ENCODE measurements at places on chromosomes 6 and 20. TPM values are rescaled to one million over a fixed set of nuclear protein-coding genes. Genes with fewer than 3 reads are reported as not detected.

DNA sequence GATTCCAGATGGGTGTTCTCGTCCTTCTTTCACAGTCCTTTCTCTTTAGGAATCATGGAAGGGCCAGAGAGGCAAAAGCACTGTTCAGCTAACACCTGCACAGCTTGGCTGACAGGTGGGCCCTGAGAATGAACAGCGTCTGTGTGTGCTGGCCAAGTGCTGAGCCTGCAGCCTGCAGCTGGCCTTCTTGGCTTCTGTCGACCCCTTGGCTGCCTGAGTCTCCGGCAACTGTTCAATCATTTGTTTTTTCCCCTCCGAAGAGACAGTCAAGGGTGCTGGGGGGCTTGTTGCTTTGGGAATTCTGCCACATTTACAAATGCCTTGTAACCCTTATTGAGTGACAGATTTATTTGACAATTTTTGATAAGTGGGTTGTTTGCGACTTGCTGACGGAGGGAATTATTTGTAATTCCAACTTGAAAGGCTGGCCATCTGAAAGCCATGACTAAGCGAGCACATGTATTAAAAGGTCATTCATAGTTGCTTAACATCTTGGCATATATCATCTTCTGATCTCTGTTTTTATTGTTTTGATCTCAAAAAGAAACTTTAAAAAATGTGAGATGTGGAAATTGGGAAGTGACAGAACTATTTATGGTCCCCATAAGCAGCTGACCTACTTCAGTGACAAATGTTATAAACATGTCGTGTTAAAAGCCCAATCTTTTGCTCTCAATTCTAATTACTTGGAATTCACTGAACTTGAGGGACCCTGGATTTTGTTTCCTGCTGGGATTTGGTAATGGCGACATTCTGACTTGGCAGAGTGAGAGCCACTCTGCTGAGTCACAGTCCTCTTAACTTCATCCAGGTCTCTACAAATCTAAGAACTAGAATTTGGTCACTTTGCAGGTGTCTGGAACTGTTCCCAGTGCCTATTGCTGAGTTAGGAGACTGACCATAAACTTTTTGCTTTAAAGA, 41.9 kb upstream of the FERMT1 start:
- no peak overlapping the region for H3K27ac ChIP-seq
- peak; percentile 76 for DNase-seq
- H3K27me3 ChIP-seq: no peaks in the 10 kb centered on the region
- no peaks in the 10 kb centered on the region for H3K36me3 ChIP-seq
- H3K4me3 ChIP-seq: no peak overlapping the region

DNA sequence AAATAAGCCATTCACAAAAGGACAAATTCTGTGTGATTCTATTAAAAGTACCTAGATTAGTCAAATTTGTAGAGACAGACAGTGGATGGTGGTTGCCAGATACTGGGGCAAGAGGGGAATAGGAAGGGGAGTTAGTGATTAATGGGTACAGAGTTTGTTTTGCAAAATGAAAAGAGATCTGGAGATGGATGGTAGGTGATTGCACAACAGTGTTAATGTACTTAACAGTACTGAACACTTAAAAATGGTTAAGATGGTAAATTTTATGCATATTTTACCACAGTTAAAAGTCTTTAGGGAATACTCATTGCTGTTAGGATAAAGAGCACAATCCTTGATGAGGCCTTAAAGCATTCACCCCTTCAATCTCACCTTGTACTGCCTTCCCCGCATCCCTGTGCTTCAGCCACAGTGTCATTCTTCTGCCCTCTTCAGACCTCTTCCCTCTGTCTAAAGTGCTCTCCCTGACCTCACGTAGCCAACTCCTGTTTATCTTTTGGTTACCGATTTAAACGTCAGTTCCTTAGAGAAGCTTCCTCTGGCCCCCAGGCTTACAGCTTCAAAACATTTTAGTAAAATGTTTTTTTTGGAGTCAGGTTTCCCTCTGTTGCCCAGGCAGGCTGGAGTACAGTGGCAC, 11.8 kb downstream of the PSMF1 start:
- no peak overlapping the region for H3K27ac ChIP-seq
- peaks cover 12% of the 10 kb centered on the region for H3K36me3 ChIP-seq
- H3K27me3 ChIP-seq: no peaks in the 10 kb centered on the region
- no peaks in the 10 kb centered on the region for H3K4me1 ChIP-seq
- DNase-seq: no peak
- no peak overlapping the region for H3K4me3 ChIP-seq

DNA sequence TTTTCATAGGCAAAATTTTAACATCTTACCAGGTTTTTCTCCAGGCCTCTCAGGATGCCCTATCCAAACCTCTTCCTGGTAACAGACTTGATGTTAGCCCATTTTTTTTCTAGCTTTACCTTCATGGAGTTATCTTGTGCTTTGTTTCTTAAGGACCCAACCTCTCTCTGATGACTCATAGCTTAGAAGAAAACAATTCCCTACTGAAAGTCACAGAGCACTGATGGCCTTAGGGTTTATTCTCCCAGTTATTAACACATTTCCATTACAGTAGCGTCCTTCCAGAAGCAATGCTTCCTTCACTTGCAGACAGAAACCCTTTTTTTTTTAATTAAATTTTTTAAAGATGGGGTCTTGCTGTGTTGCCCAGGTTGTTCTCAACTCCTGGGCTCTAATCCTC, 79.4 kb downstream of the IYD start:
- no peak overlapping the region for H3K4me3 ChIP-seq
- peaks cover 4% of the 10 kb centered on the region for H3K4me1 ChIP-seq
- H3K36me3 ChIP-seq: no peaks in the 10 kb centered on the region
- DNase-seq: no peak
- H3K27me3 ChIP-seq: no peaks in the 10 kb centered on the region
- no peak overlapping the region for H3K27ac ChIP-seq

DNA sequence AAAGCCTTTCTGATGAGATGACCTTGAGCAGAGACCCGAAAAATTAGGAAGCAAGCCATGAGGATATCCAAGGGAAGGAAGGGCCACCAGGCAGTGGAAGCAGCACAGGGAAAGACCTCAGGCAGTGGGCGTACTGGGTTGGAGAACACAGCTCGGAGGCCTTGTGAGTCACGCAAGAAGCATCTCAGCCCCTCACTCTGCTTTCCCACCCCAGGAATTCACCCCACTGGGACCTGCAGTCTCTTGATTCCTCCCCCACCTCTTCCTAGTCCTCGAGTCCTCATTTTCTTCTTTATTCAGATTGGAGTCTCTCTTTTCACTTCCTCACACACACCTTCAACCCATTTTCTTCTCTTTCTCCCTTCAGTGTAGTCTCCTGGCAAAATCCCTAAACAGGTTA, 27.0 kb downstream of the RPRD1B start:
- no peaks in the 10 kb centered on the region for H3K4me1 ChIP-seq
- no peaks in the 10 kb centered on the region for H3K27me3 ChIP-seq
- no peak for DNase-seq
- no peak overlapping the region for H3K4me3 ChIP-seq

GRCh38 chr6:156781861-156782631, 4.9 kb downstream of the ARID1B start:
- no peaks in the 10 kb centered on the region for H3K27me3 ChIP-seq
- peak overlapping the region; percentile 0 for H3K4me3 ChIP-seq
- peaks cover 8% of the 10 kb centered on the region for H3K4me1 ChIP-seq
- peak overlapping the region; percentile 51 for H3K27ac ChIP-seq
- no peaks in the 10 kb centered on the region for H3K36me3 ChIP-seq
- no peak for DNase-seq

DNA sequence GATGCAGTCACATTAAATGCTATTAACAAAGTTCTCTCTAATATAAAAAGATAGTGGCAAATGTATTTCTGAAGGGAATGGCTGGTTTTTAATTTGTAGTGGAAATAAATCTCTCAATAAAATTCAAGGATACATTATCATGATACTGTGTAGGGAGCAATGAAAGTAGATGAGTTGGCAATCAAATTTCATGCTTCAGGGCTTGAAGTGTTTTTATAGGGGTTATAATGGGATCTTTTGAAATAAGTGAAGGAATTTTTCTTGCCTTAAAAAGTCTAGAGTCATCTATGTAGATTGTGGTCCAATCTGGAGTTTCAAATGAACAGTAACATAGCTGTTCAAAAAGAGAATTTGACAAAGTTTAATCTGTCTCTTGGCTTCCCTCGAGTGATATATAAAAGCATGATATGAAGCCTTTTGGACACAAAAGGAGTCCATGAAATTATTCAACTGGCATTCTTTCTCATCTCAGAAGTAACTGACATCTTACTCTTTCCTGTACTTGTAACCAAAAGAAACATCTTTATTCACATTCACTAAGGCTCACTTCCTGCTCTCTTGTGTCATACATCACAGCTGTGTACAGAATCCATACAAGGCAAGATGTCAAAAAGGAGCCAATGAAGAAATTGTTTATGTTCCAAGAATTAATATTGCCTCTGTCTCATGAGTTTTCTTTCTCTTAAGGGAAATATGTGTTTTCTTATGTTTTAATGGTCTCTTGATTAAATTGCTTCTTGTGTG, 591.0 kb upstream of the GJE1 start:
- H3K4me3 ChIP-seq: no peak overlapping the region
- no peaks in the 10 kb centered on the region for H3K36me3 ChIP-seq
- DNase-seq: no peak
- no peaks in the 10 kb centered on the region for H3K27me3 ChIP-seq

DNA sequence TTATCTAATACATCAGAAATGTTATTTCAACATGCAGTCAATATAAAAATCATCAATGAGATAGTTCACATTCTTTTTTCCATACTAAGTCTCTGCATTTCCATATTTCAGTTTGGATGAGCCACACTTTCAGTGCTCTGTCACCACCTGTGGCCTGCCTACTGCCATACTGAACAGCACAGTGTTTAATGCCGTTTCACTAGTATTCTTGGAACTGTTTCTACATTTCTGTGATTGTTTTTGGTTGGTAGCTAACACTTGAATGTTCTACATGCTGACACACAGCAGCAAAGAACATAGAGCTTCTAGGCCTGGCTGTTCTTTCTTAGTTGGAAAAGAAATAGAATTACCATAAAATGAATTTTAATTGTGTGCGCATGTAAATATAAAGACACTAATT, 61.4 kb upstream of the KIF25 start:
- H3K36me3 ChIP-seq: peaks cover 2% of the 10 kb centered on the region
- H3K4me3 ChIP-seq: no peak overlapping the region
- H3K4me1 ChIP-seq: peaks cover 16% of the 10 kb centered on the region
- no peak overlapping the region for H3K27ac ChIP-seq
- no peaks in the 10 kb centered on the region for H3K27me3 ChIP-seq

- no peak for DNase-seq
- no peaks in the 10 kb centered on the region for H3K4me1 ChIP-seq
- no peak overlapping the region for H3K27ac ChIP-seq
- no peaks in the 10 kb centered on the region for H3K36me3 ChIP-seq
Observed at GRCh38 chr6:50591135-50591534, 122.2 kb upstream of the TFAP2D start.

Gene AHCY
- 70.3 TPM for total RNA-seq

Data from kidney (tissue), 22 donors.